ENCODE measurements at places on chromosomes 12 and 14.
A peak's percentile ranks its signal among the peaks of the same experiment; 100 is the strongest.

DNA sequence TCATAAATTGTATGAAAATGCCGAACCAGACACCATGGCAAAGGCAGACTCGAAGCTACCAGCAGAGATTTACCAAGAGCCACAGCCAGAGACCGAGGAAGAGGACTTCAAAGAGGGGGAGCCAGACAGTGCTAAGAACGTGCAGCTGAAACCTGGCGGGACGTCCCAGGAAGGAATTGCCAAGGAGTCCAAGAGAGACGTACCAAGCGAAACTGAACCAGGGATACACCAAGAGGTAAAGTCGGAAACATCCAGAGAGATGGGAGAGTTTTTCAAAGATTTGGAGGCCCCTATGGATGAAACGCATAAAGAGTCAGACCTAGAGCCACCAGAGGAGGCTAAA, 294 bp downstream of the SAMD15 start:
- DNase-seq, result no peak

GRCh38 chr12:69102856-69103255, 136.5 kb upstream of the CPSF6 start:
- peak; percentile 66 for DNase-seq

DNA sequence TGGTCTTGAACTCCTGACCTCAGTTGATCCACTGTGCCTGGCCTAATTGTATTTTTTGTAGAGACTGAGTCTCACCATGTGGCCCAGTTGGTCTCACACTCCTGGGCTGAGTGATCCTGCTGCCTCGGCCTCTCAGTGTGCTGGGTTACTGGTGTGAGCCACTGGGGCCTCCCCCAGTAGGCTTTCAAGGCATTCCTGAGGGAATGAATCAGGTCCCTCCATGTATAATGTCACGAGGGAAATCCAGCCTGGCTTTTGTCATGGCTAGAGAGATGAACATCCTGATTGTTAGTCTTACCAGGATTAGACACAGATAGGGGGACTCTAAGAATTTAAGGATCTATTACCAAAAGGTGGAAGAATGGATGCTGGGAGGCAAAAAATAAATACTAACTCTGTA, 51.9 kb downstream of the CPSF2 start:
- DNase-seq, result no peak

- no peak for DNase-seq
Measured at GRCh38 chr14:45145214-45145613, 9.5 kb downstream of the FANCM start.

DNA sequence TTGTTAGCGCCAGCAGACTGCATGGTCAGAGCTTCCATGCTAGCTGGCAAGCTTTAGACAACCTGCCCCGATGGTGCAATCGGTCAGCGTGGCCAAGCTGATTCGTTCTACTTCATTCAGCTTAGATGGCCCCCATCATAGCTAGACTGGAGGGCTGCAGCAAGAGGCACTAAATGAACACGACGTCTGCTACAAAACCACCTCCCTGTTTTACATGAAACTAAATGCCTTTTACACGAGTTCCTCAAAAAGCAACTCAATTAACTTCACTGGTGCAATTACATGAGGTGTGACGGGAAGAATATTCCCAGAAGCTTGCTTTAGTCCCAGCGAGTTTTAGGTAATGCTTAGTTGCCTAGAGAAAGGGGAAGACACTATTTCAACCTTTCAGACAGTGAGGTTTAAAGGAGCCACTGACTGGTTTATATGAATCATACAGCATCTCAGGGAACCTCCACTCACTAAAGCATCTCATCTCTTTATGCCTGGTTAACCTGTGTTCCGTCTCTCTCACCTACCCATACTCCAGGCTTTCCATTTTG, 8.4 kb downstream of the NIN start:
- DNase-seq, result no peak

Measured in SIG-M5 (cell line).